ENCODE measurements at places on chromosomes 3 and 15. TPM values are rescaled to one million over a fixed set of nuclear protein-coding genes. Genes with fewer than 3 reads are reported as not detected.
A peak's percentile ranks its signal among the peaks of the same experiment; 100 is the strongest.

FRMD5 gene
- 1.8 TPM for total RNA-seq

ANKUB1 gene
- not detected for total RNA-seq

THAP10 gene
- 3.6 TPM for total RNA-seq

PRKCD gene
- total RNA-seq, result 3.5 TPM

DNA sequence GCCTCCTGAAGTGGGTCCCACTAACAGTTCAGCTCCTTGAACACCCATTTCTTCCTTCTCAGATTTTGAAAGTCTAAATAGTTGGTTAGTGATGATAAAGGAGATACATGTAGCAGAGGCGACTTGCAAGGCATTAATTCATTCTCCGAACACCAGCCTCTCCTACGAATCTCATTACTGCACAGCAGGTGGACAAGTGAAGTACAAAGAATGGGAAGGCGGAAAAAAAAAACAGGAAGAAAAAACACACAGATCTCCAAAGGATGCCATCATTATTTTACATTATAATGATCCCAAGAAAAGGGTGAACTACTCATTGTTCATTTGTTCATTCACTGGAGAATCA is 276.5 kb downstream of the MAGI1 start:
- DNase-seq, result no peak
- no peak overlapping the region for H3K27ac ChIP-seq

GRCh38 chr15:101648356-101648755 is 3.8 kb downstream of the TM2D3 start:
- H3K27ac ChIP-seq, result no peak overlapping the region
- H3K4me1 ChIP-seq, result no peaks in the 10 kb centered on the region
- H3K36me3 ChIP-seq, result peaks cover 17% of the 10 kb centered on the region
- no peak for DNase-seq

GRCh38 chr3:56962922-56963321 is 97.5 kb upstream of the SPATA12 start:
- H3K36me3 ChIP-seq, result no peaks in the 10 kb centered on the region
- DNase-seq, result no peak
- H3K4me3 ChIP-seq, result no peak overlapping the region
- H3K4me1 ChIP-seq, result no peaks in the 10 kb centered on the region
- no peak overlapping the region for H3K27ac ChIP-seq
- H3K27me3 ChIP-seq, result no peaks in the 10 kb centered on the region

DNA sequence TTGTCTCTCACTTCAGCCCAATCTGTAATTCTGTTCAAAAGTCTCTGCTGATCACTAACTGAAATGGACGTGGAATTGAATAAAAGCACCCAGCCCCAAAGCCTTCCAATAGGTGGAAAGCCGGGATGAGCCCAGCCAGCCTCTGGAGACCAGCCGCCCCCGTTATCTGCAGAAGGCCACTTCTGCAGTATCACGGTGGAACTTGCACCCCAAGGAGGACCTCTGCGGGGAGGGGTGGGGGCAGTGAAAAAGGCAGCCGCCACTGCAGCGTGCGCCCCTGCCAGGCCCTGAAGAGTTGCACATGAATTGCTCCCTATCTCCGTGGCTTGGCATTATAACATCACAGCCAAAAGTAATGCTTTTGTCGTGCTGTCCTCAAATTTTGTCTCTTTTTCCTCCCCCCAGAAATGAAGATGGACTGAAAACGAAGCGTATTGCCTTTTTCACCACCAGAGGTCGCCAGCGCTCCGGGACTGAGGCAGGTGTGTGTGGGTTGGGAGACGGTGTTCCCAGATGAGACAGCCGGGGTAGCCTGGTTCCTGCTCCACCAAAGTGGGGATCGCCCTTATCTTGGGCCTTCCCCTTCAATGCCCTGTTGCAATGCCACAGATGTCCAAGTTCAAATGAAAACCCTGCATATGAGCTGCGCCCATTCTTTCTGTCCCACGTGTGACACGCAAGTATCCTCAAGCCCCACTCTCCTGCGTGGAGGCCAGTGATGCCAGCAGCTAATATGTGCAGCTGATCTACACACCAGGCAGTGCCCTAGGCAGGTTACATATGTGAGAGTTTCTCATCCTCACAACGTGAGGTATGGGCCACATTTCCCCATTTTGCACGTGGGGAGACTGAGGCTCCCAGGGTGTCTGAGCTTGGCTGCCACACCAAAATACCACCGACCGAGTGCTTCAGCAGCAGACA is 96.0 kb downstream of the LRRK1 start:
- no peaks in the 10 kb centered on the region for H3K4me1 ChIP-seq
- peaks cover 5% of the 10 kb centered on the region for H3K36me3 ChIP-seq
- peak; percentile 85 for DNase-seq
- no peaks in the 10 kb centered on the region for H3K27me3 ChIP-seq

GRCh38 chr3:130941793-130942192 is 47.9 kb downstream of the ATP2C1 start:
- no peaks in the 10 kb centered on the region for H3K4me1 ChIP-seq
- H3K27me3 ChIP-seq, result no peaks in the 10 kb centered on the region
- no peak overlapping the region for H3K4me3 ChIP-seq
- no peak overlapping the region for H3K27ac ChIP-seq
- DNase-seq, result no peak
- peaks cover 15% of the 10 kb centered on the region for H3K36me3 ChIP-seq

- H3K27me3 ChIP-seq, result no peaks in the 10 kb centered on the region
- DNase-seq, result no peak
- no peak overlapping the region for H3K27ac ChIP-seq
- H3K4me3 ChIP-seq, result no peak overlapping the region
- H3K36me3 ChIP-seq, result no peaks in the 10 kb centered on the region
- no peaks in the 10 kb centered on the region for H3K4me1 ChIP-seq
Measured at GRCh38 chr3:21446945-21447475, 304.0 kb downstream of the ZNF385D start.

- no peak for DNase-seq
- H3K27me3 ChIP-seq, result no peaks in the 10 kb centered on the region
- H3K4me1 ChIP-seq, result no peaks in the 10 kb centered on the region
- H3K4me3 ChIP-seq, result no peak overlapping the region
- H3K36me3 ChIP-seq, result no peaks in the 10 kb centered on the region
Measured at GRCh38 chr3:161296814-161297213, 74.5 kb downstream of the SPTSSB start.

DNA sequence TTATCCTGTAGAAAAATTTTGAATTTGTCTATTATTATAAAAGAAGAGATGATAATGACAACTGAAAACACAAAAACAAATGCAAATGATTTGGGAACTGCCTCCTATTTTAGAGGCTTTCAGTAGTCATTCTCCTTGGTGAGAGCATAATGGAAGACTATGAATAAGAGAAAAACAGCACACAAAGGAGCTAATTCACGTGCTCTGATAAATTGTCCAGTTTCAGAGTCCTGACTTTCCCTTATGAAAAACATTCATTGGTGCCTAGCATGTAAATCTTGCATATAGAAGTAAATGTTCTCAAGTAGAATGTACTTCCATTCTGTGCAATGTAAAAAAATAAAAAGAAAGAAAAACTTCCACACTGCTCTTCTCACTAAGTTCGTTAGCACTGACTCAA is 206.1 kb downstream of the IL5RA start:
- H3K36me3 ChIP-seq, result no peaks in the 10 kb centered on the region
- H3K4me1 ChIP-seq, result no peaks in the 10 kb centered on the region
- DNase-seq, result no peak
- no peaks in the 10 kb centered on the region for H3K27me3 ChIP-seq
- H3K4me3 ChIP-seq, result no peak overlapping the region

DNA sequence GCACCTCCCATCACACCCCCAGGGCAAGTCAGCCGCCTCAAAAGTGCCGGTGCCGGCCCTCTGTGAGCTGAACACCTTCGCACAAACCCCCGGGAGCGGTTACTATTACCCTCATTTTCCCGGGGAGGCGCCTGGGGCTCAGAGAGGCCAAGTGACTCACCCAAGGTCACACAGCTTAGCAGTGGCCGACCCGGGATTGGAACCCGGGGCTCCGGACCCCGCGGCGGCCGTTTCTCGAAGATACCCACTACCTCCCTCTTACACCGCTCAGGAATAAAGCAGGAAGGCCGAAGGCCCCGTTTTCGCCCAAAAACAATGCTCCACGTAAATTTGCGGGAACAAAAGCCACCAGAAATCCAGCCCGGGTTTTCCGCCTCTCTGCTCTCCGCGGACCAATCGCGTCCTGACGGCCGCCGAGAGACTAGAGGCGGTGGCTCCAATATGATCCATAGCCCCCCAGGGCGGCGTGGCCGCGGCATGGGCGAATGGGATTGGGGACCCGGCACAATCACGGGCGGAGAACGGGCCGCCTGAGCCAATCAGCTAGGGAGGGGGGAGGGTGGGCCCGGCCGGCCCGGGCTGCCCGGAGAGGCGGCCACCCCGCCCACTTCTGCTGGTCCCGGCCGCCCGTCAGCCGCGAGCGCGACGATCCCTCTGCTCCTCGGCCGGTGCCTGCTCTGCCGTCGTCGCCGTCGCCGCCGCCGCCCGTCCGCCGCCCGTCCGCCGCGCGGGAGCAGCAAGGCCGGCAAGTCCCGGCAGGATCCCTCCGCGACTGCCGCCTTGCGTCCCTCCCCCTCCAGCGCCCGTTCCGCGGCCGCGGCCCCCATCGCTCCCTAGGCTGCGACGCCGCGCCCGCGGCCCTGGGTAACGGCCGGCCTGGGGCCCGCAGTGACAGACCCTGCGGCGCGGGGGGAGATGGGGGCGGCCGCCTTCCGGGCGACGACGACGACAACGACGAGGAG is 177.0 kb downstream of the OR4M2 start:
- H3K4me1 ChIP-seq, result no peaks in the 10 kb centered on the region
- no peak for DNase-seq
- H3K36me3 ChIP-seq, result no peaks in the 10 kb centered on the region
- H3K4me3 ChIP-seq, result no peak overlapping the region

- H3K27me3 ChIP-seq, result no peaks in the 10 kb centered on the region
- no peak overlapping the region for H3K27ac ChIP-seq
- no peaks in the 10 kb centered on the region for H3K36me3 ChIP-seq
- DNase-seq, result no peak
Measured at GRCh38 chr3:191682961-191683360, 222.0 kb downstream of the PYDC2 start.

GRCh38 chr3:41178576-41178975 is 20.7 kb upstream of the CTNNB1 start:
- H3K27me3 ChIP-seq, result no peaks in the 10 kb centered on the region
- no peak overlapping the region for H3K27ac ChIP-seq
- H3K36me3 ChIP-seq, result no peaks in the 10 kb centered on the region
- DNase-seq, result no peak

DNA sequence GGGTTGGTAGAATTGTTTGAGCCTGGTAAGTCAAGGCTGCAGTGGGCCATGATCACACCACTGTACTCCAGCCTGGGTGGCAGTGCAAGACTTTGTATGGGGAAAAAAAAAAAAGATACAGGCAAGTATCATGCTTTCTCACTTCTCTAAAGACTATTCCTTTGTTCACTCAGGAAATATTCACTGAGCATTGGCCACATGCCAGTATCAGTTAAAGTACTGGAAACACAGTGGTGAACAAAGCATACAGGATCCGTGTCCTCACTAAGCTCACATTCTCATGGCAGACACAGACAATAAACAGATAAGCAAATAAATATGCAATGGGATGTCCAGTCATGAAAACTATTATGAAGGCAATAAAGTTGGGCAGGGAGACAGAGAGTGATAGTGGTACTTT is 5.1 kb upstream of the MTHFS start:
- H3K4me1 ChIP-seq, result no peaks in the 10 kb centered on the region
- H3K27ac ChIP-seq, result no peak overlapping the region

DNA sequence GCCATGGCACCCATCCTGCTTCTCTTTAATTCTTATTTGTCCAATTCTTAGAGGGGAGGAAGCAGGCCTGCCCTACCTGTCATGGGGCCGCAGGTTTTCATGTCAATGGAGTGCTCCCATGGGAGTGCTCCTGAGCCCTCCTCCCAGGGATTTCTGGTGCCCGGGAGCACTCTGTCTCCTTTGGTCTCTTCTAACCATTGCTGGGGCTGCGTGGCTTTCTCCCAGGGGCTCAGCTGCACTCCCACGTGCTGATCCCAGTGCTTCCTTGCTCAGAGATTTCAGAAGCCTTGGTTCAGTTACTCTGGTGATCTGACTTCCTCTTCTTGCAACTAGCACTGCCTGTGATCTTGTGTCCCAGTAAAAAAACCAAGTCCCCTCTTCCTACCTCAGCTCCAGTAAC is 68.0 kb upstream of the ARL8B start:
- H3K27me3 ChIP-seq, result no peaks in the 10 kb centered on the region
- peak; percentile 58 for DNase-seq
- H3K4me3 ChIP-seq, result no peak overlapping the region
- no peaks in the 10 kb centered on the region for H3K4me1 ChIP-seq

DNA sequence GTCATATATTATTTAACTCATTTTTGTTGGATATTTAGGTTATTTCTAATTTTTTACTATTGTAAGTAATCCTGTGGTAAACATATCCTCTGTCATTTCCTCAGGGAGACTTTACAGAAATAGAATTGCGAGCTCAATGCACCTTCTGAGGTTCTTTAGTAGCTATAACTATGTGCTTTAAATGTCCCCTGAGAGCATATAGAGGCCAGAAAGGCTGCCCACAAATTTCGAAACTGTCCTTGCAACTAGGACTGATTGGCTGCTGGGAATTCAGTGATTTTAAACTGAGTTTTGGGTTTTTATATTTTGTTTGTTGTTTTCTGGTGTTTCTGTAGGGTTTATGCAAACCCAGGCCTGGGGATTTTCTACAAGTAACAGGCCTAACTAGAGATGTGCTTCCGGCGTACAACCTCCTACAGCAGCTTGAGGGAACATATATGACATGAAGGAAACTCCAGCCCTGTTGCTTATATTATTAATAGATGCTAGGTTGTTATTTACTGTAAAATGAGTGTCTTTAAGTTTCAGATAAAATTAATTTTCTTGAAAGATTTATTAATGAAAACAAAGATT is 29.1 kb upstream of the P4HTM start:
- no peak overlapping the region for H3K4me3 ChIP-seq
- H3K4me1 ChIP-seq, result no peaks in the 10 kb centered on the region
- H3K36me3 ChIP-seq, result peaks cover 14% of the 10 kb centered on the region
- no peak overlapping the region for H3K27ac ChIP-seq
- no peaks in the 10 kb centered on the region for H3K27me3 ChIP-seq

GRCh38 chr3:16528106-16528505 is 14.6 kb upstream of the RFTN1 start:
- no peaks in the 10 kb centered on the region for H3K27me3 ChIP-seq
- DNase-seq, result no peak

GRCh38 chr15:33322091-33322490 is 11.3 kb downstream of the RYR3 start:
- no peaks in the 10 kb centered on the region for H3K27me3 ChIP-seq
- H3K27ac ChIP-seq, result no peak overlapping the region
- H3K4me1 ChIP-seq, result no peaks in the 10 kb centered on the region
- no peaks in the 10 kb centered on the region for H3K36me3 ChIP-seq

- H3K27ac ChIP-seq, result no peak overlapping the region
- no peaks in the 10 kb centered on the region for H3K27me3 ChIP-seq
- DNase-seq, result no peak
- H3K4me3 ChIP-seq, result no peak overlapping the region
- no peaks in the 10 kb centered on the region for H3K36me3 ChIP-seq
- H3K4me1 ChIP-seq, result peaks cover 13% of the 10 kb centered on the region
Measured at GRCh38 chr15:35445891-35446290, 100.1 kb downstream of the DPH6 start.

Measured in sigmoid colon (tissue), 7 donors.